Mesothelial cell of epicardium (in vitro differentiated cells): ENCODE measurements at places on chromosomes 3 and 15.

- no peak for DNase-seq
These were observed 75.7 kb downstream of the C3orf38 start for GRCh38 chr3:88225326-88226008.

DNA sequence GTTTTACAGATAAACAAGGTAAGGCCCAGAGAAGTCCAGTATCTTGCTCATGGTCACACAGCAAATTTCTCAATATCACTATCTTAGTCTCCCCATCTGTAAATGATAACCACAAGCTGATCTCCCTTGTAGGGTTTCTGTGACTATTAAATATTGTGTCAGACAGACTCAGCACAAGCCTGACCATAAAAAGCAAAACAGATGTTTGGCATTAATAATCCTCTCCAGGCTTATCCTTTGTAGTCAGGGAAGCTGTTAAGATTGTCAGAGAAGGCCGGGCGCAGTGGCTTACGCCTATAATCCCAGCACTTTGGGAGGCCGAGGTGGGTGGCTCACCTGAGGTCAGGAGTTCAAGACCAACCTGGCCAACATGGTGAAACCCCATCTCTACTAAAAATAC is 173.2 kb upstream of the PRICKLE2 start:
- DNase-seq, result no peak

GRCh38 chr3:50580683-50581458 is 11.5 kb downstream of the HEMK1 start:
- no peak for DNase-seq

GRCh38 chr15:68316061-68316804 is 38.7 kb downstream of the FEM1B start:
- DNase-seq, result no peak

- DNase-seq, result no peak
These were observed 1234.7 kb downstream of the ROBO2 start for GRCh38 chr3:78274475-78275065.

DNA sequence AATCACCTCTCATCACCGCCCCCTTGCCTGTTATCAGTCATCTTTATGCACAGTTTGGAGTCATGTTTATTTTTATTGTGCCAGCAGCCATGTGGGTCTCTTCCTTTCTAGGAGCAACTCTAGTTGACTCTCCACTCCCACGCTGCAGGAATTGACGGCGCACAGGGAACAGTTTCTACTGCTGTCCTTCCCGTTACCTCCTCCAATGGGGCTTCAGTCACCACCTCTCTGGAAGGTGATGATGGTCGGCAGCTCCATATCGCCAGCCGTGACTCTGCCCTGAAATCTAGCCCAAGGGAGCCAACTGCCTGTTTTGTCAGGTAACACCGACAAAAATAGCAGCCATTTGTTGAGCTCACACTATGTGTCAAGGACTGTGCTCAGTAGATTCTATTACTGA is 35.6 kb upstream of the FAM107A start:
- no peak for DNase-seq

DNA sequence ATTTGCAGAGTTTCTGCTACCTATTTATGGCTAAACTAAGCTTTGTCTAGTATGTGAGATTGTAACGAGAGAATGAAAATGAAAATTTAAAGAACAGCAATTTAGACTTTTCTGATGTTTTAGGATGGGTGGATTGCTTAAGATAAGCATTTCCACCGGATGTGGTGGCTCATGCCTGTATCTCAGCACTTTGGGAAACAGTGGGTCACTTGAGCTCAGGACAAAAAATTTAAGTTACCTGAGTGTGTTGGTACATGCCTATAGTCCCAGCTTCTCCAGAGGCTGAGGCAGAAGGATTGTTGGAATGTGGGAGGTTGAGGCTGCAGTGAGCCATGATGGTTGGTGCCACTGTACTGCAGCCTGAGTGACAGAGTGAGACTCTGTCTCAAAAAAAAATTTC is 3.3 kb downstream of the PPP4R2 start:
- DNase-seq, result no peak

DNA sequence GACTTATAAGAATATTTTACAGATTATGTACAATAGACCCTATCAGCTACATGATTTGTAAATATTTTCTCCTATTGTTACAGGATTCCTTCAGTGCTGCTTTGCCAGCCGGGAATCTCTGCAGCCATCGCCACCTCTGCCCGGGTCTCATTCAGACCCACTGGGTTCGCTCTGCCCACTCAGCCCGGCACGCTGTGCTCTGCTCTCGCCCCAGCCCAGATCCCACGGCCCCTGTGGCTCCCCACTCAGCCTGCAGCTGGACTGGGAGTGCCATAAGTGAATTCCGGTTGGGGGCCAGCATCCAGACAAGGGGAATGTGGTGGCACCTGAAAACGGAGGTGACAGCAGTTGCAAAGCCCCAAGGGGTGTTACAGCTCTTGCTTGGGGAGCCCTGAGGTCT is 71.8 kb downstream of the NPAP1 start:
- DNase-seq, result no peak

GRCh38 chr3:32290619-32291018 is 52.1 kb downstream of the CMTM8 start:
- DNase-seq, result no peak

GRCh38 chr3:30567139-30567753 is 39.2 kb upstream of the TGFBR2 start:
- DNase-seq, result no peak

GRCh38 chr3:109275702-109276293 is 40.5 kb downstream of the DPPA2 start:
- no peak for DNase-seq

DNA sequence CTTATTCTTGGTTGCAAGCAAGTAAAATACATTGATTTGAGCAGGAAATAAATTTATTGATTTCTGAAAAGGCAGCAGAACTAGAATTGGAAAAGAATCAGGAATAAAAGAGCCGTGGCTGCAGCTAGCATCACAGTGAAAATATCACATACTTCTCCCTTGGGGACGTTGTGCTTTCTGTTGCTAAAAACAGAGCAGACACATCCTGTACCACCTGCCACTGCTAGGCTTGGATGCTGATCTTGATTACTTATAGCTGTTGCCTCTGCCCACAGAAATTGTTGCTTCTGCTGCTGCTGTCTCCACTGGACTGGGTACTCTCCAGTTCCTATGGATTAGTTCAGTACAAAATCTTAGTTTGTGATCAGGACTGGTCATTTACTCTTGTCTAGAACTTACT is 283.8 kb downstream of the C3orf38 start:
- DNase-seq, result no peak

DNA sequence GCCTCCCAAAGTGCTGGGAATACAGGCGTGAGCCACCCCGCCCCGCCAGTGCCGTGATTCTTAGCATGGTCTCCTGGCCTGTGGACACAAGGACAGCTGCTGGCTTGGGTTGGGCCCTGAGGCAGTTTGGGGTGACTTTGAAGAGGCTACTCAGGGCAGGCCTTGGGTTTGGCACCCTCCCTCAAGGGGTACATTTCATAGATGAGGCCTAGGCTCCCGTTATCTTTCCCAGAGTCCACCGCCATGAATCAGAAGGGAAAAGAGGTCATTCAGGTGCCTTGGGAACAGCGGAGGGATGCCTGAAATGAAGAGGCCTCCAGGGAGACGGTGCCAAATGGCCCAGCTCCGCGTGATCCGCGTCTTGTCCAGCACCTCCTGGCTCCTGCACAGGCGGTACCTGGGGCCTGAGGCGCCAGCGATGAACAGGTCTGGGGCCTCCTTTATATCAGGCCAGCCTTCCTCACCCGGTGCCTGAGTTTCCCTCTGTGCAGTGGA is 9.3 kb downstream of the GNAI2 start:
- DNase-seq, result no peak

DNA sequence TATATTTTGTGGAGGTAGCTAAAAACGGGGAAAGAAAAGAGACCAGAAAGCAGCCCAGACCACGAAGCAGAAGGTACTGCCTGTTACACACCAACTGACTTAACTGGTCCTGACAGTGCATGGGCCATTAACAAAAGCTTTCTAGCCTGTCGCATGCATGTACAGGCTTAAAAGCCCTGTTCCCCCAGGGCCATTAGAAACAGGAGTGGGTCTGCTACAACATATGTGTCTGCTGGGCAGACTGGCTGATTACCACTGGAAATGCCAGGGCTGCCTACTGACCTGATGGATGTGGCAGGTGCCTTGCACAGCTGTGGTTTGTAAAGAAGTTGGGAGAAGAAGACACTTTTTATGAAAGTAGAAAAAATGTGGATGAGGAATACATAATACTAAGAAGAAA is 137.4 kb downstream of the GAP43 start:
- DNase-seq, result no peak

- DNase-seq, result no peak
These were observed 199.9 kb upstream of the CTDSPL start for GRCh38 chr3:37661615-37662306.

DNA sequence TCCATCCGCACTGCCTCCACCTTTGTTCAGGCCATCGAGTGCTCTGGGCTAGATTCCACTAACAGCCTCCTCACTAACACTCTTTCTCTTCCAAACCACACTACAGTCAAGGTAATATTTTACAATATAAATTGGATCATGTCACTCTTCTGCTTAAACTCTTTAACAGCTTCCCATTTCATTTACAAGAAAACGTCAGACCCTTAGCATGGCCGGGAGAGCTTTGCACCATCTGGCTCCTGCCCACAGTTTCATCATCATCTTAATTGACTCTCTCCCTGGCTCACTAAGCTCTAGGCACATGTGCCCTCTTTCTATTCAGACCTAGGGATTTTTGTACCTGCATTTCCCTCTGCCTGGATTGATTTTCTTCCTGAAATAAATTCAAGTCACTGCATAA is 354.7 kb downstream of the FGF12 start:
- DNase-seq, result no peak

DNA sequence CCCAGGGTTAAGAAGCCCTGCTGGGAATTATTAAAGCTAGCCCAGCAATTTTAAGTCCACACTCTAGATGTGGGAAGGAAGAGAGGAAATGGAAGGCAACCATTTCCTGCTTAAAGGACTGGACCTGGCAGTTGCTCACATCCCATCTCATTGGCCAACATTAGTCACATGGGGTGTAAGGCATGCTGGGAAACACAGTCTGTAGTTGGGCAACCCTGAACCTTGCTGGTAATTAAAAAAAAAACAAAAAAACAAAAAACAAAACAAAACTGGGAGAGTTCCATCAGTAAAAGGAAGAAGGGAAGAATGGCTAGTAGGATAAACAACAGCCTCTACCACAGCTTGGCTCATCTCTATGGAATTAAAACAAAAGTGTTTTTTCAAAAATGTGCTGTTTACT is 136.0 kb downstream of the VGLL4 start:
- no peak for DNase-seq

GRCh38 chr3:172315401-172316091 is 132.7 kb downstream of the GHSR start:
- no peak for DNase-seq

DNA sequence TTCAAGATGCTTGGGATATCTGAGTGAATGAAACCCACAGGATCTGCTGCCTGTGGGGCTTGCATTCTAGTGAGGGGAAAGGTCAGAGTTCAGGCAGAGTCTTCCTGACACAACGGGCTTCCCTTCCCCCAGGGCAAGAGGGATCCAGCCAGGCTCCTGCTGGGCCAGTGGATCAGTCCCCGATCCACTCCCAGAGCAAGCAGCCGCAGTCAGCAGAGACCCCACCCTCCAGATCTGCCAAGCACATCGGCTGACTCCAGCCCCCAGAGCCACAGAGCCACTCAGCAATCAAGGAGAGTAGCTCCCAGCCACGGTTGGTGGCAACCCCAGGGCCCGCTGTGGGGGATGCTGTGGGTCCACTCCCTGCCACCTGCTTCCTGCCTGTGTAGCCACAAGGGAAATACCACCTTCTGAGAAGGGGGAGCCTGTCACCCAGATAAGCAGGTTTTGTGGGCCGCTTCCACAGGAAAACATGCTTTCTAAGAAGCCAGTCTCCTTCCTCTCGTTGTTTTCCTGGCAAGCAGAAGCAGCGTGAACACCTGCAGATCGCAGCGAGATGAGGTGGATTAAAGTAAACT is 44.9 kb downstream of the CPN2 start:
- peak; percentile 14 for DNase-seq

DNA sequence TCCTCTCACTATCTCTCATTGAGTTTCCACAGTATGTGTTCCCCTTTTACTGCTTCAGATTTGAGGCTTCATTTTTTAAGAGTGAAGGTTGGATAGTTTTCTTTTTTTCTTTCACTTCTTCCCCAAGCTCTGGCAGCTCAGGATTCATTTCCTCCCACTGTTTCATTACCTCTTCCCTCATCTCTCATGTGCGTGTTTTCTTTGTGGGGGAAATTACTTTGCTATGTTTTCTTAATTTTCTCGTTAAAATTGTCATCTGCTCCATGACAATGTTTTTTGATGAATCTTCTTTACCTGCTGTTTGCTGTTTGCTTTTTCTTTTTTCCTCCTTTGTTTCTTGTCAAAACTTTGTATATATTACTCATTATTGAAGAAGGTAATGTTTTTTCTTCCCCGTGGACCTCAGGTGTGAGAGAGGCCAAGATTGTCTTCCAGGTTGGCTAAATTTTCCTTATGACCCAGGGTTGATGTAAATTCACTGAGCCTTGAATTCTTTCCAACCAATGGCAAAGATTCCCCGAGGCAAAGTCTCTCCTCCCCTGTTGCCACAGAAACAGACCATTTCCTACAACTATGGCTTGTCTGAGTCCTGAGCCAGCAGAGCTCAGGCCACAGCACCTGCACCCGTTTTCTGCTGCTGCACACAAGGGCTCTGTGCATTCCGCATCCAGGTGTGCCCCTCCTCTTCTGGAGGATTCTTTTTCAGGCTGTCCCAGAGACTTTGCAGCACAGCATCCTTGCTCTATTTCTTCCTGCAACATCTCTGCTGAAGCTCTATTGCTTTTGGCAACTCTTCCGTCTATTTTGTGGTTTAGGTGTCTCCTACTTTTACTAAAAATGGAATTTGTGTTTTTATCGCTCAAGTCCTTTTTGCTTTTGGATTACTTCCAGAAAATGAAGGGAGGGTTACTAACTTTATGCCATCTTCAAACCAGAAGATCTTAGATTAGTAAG is 66.1 kb downstream of the NOX5 start:
- DNase-seq, result no peak

GRCh38 chr3:127147291-127147885 is 45.5 kb upstream of the PRR23E start:
- DNase-seq, result no peak

GRCh38 chr3:50246517-50246954 is 10.5 kb downstream of the GNAI2 start:
- no peak for DNase-seq

GRCh38 chr3:112346491-112347122 is 13.7 kb downstream of the CD200 start:
- DNase-seq, result no peak

- DNase-seq, result no peak
These were observed 9.1 kb downstream of the SHOX2 start for GRCh38 chr3:158097081-158097592.

- DNase-seq, result no peak
These were observed 193.3 kb downstream of the ADAMTS9 start for GRCh38 chr3:64494526-64494925.

DNA sequence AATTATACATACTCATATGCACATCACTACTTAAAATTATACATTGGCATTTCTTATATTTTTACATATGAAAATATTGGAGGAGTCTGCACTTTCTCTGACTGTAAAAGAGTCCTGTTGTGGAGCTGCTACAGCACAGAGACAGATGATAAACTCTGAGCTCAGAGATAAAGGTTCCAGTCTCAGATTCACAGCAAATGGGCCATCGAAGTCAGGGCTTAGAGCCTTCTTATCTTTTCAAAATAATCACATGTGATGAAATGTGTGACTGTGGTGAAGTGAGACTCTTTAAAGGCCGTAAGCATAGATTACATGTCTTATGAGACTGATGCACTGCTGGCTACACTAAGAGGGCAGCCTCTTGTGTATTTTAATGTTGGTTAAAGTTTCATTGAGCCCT is 187.5 kb upstream of the SYNPR start:
- no peak for DNase-seq

GRCh38 chr3:64385277-64385676 is 160.0 kb upstream of the PRICKLE2 start:
- DNase-seq, result no peak

- no peak for DNase-seq
These were observed 281.9 kb upstream of the LRRFIP2 start for GRCh38 chr3:37456270-37456708.
